NCI-H446 (cell line): ENCODE measurements at places on chromosomes 2 and 18.

DNA sequence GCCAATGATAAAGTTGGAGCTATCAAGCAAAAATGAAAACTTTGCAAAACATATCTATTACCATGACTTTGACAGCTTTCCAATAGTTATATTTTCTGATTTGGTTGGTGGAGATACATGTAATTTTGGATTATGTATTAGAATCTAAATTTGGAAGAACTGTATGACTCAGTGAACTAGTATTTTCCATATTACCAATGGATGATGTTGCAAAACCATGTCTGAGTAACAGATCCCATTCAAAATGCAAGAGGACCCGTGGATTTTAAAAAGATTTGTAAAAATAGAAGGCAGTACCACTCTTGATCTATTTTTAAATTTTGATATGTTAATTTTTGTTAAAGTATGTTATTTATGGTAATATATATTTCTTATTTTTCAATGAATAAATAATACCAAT is 83.0 kb downstream of the TAF4B start:
- no peak for DNase-seq

DNA sequence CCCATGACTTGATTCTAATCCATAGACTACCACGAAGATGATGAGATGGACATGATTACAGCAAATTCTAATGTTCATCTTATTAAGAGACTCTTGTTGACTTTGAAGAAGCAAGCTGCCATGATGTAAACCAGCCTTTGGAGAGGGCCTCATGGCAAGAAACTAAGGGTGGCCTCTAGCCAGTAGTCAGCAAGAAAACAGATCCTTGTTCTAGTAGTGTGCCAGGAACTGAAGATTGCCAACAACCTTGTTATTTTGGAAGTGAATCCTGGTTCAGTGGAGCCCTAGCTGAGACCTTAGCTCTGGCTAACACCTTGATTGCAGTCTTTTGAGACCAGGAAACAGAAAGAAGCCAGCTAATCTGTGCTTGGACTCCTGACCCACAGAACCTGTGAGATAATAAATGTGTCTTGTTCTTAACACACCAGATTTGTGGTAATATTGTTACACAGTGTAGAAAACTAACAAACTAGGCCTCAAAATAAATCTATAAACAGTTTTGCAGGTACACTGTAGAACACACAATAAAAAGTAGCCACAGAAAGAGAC is 10.0 kb downstream of the PHOSPHO2 start:
- peak; percentile 55 for DNase-seq

- DNase-seq = no peak
These were observed 21.2 kb downstream of the OSR1 start for GRCh38 chr2:19337202-19337601.

DNA sequence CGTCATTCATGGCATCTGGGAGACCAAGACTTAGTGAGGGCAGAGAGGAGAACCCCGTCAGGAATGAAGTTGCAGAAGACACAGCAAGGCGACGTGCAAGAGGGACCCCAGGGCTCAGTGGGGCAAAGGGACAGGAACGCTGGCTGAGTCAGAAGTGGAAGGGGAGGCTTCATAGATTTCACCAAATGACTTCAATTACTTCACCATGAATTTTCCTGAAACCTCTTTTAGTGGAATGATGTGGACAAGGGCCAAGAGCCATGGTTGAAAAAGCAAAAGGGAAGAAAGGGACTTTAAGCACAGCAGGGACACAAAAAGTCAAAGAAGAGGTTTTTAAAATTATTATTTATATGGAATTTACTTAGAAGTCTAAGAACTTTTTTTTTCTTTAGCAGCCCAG is 141.6 kb upstream of the PID1 start:
- no peak for DNase-seq

DNA sequence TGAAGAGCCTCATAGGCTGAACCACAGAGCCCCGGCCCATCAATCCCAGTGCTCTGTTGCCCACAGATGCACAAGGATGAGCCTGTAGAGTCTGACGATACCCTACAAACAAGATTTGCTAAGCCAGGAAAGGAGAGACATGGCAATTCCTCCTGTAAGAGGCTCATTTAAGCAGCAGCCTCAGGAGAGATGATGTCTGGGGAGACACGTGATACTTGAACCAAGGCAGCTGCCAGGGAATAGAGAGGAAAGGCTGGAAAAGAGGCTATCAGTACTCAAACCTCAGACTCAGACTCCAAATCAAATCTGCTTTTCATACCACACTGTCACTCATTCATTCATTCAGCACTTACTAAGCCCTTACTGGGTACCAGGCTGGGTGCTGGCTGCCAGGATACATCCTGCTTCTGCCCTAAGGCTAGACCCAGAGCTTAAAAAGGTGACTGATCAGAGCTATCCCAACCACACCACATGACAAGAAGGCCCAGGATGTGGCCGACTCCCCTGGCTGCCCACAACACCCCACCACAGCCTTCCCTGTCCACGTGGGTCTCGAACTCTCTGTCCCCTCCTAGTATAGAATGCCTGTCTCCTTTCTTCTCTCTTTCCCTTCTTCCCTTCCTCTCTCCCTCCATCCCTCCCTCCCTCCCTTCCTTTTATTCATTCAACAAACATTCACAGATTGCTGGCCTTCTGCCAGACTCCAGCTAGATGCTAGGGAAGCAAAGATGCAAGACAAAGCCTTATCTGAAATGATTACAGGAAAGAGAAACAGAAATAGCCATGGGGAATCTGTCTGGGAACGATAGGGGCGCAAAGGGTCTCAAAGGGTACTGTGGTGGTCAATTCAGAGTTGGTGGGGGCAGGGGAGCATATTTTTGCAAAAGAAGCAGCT is 23.4 kb upstream of the KCNK3 start:
- no peak for DNase-seq

- DNase-seq = no peak
These were observed 27.9 kb upstream of the RNU4ATAC start for GRCh38 chr2:121502781-121503180.

GRCh38 chr18:55240978-55241377 is 281.7 kb upstream of the CCDC68 start:
- DNase-seq = no peak

DNA sequence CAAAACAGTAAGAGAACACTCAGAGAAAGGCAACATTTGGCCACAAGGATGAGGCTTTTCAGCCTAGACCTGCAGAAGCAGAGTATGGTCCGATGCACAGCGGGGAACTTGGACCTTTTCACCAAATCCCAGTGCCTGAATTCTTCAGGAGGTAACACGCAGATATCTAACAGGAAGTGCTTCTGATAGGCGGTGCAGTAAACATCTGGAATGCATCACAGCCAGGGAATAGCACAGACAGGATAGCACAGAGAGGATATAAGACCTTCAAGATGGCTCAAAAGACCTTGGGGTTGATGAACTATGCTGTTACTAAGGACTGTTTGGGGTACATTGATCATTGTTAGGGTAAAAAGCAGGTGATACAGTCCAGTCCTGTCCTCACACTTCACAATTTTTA is 1.7 kb downstream of the TMEM127 start:
- no peak for DNase-seq

GRCh38 chr18:34929336-34929780 is 111.9 kb upstream of the MAPRE2 start:
- DNase-seq = no peak

GRCh38 chr2:121960251-121960650 is 204.8 kb downstream of the TSN start:
- DNase-seq = no peak

DNA sequence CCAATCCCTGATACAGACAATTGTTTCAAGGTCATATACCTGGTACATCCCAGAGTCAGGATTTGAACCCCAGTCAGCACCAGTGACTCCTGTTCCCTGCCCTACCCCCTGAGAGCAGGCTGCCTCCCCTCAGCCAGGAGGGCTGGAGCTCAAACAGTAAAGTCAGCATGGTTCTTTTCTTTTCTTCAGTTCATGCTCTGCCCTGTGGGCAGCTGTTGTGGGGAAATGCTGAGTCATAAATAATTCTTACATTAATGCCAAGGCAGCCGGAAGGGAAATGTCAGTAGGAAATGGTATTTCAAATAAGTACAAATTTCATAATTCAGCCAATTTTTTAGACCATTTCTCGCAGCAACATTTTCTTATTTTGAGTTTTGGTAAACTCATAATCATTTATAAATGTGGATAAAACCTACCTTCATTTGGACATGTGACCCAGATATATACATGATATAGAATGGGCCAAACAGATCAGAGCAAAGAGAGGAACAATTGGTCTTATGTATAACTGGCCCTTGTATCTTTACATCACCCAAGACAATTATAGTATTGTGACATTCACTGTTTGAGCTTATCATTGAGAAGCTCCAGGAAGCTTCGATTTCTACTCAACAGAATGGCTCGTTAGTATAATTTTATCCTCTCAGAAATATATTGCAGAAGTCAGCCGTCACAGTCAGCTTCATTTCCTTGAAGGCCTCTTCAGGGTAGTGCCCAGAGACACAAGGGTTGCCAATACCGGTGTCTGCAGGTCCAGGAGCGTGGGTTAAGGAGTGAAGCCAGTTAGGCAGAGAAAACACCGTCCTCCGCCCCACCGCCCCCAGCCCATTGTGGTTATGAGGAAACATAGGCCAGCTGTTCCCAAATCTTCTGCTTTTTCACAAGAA is 28.0 kb upstream of the SCYGR1 start:
- peak; percentile 16 for DNase-seq

GRCh38 chr2:9918275-9918674 is 33.2 kb upstream of the GRHL1 start:
- DNase-seq = no peak

DNA sequence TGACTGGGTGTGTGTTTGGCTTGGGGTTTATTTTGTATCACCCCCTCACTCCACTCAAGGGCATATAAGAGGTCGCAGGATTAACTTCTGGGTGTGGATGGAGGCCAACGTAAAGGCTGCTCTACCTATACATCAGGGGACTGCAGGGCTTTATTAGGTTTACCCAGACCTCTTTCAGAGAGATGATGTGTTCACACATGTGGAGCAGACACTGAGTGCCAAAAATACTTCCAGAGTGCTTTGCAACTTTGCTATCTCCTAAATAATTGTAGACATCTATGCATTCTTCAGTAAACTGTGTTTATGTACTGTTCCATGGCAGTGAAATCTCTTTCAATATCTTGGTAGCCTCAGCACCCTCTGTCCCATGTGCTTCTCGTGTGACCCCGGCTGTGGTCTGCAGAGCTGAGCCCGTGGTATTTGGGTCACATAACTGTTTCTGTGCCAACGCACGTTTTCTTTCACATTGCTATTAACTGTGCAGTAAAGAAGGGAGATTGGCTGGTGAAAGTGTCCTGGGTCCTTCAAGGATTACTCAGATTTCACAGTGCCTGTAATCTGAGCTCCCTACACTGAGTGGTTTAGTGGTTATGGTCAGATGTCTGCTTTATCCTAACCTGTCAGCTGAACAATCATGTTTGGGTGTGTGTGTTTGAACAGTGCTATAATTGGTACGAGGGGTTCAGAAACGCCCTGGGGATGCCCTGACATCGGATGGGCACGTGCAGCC is 208.1 kb downstream of the VAPA start:
- DNase-seq = no peak

GRCh38 chr2:128323555-128323931 is 4.9 kb upstream of the HS6ST1 start:
- no peak for DNase-seq

- no peak for DNase-seq
These were observed 201.6 kb downstream of the ERBB4 start for GRCh38 chr2:212337036-212337435.

- DNase-seq = no peak
These were observed 29.9 kb downstream of the FN1 start for GRCh38 chr2:215405722-215406581.

DNA sequence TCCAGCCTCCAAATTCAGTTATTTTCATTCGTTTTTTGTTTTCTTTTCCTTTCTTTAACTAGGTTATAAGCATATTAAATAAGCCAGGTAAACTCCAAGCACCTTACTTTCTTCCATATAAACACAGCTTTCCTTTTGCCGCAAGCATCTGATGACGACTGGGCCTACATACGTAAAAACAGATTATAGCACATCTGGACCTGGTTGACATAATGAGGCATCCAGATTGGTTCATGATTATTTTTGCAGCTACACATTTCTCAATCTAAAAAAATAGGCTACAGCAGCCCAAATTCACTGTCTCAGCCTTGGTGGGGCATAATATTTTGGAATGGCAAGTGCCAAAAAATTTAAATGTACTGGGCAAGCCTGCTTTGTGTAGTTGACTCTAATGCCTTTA is 7.7 kb downstream of the CYP1B1 start:
- no peak for DNase-seq

- no peak for DNase-seq
These were observed 3.9 kb upstream of the MLPH start for GRCh38 chr2:237483018-237483731.

GRCh38 chr2:86079981-86080911 is 25.4 kb downstream of the POLR1A start:
- no peak for DNase-seq

DNA sequence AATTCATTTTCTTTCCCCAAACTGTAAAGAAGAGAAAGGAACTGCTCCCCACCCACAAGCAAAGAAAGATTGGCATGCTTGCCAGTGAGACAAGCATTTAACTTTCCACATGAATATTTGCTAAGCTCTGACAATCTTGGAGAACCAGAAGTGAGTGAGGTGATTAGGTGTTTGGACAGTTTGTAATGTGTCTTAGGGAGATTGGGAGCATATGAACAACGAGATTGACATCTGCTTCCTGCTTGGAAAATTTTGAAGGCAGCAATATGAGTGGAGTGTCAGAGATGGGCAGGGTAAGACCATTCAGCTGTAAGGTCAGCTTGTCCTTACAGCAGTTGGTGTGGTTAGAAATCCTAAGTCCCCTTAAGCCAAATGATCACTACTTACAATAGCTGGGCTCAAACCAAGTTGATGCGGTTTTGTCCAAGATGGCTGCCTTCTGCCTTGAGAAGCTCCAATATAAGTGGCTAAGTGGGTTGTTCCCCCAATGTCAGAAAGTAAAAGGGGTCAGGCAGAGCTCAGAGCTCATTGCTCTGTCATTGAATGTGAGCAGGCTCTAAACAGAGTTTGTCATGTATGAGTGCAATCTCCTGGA is 36.0 kb upstream of the GALNT5 start:
- DNase-seq = no peak

DNA sequence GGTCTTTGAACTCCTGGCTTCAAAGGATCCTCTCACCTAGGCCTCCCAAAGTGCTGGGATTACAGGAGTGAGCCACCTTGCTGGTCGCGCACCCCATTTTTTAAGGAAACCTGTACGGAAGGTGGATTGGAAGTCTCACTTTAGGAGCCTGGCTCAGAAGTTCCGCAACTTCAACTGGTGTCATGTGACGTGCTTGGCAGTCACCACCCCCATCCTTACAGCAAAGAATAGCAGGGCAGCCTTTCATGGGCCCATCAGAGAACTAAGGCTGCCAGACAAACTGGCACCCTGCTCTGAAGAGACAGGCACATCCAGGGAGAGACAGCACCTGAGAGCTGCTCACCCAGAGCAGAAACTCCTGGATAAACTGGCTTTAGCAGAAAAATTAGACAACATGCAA is 3.3 kb upstream of the SLC66A2 start:
- DNase-seq = no peak

DNA sequence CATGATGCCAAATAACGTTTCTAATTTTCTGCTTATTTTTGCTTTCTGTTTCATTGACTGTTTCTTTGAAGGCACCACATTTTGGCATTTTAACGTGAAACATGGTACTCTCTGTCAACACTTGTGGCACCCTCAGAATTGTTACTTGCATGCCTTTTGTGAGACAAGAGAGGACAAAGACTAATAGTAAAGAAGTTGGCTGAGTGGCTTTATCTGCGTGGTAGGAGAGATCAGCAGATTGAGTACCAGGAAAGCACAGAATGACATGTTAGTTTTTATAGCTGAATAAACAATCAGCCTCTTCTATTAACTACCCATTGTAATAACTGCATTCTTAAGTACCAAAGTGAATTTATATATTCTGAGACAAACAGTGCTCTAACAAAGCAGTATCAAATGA is 8.6 kb downstream of the ZNF638 start:
- no peak for DNase-seq

- no peak for DNase-seq
These were observed 25.3 kb upstream of the STARD7 start for GRCh38 chr2:96233880-96234316.
